CD4-positive, alpha-beta T cell treated with Interleukin-1 beta for 1 hour (primary cell): ENCODE measurements at places on chromosomes 2 and 18.

DNA sequence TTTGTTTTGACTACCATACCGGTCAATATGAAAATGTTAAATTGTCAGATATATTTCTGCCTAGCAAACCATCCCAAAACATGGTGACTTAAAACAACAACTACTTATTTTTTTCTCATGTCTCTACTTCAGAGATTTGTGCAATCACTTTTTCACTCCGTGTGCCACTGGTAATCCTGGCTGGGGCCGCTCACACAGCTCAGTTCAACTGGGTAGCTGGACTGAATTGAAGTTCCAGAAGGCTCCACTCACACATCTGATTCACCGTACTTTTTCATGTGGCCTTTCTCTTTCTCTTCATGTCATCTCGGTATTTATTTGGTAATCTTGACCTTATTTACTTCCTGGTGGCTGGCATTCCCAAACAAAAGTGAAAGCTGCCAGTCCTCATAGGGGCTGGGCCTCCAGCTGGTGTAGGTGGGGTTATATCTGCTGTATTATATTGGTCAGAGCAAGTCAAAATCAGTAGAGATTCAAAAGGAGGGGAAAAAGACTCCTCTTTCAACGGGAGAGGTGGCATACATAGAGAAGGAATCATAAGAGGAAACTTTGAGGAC lies 513.9 kb upstream of the NXPH2 start:
- DNase-seq: no peak

- peak; percentile 67 for DNase-seq
These were observed 56.0 kb downstream of the TEX44 start for GRCh38 chr2:231648579-231649174.

GRCh38 chr2:107430006-107430405 lies 396.7 kb upstream of the RGPD4 start:
- no peak for DNase-seq

DNA sequence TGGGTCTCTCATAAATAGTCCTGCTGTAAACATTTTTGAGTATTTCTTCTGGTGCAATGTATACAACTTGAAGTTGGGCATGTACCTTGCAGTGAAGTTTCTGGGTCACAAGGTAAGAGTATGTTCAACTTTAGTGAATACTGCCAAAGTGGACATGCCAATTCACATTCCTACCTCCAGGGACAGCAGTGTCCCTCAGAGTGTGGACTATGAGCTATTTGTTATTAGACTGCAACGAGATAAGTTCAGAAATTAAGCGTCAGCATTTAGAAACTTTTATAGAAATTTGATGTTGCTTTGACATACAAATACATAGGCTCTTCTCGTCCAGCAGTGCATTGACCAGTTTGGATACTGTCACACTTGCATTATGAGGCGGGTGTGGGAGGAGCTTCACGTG lies 7.2 kb upstream of the ACKR3 start:
- no peak for DNase-seq
